Pancreas (tissue), 10 donors: ENCODE measurements at places on chromosomes 11 and 22.
A peak's percentile ranks its signal among the peaks of the same experiment; 100 is the strongest.

DNA sequence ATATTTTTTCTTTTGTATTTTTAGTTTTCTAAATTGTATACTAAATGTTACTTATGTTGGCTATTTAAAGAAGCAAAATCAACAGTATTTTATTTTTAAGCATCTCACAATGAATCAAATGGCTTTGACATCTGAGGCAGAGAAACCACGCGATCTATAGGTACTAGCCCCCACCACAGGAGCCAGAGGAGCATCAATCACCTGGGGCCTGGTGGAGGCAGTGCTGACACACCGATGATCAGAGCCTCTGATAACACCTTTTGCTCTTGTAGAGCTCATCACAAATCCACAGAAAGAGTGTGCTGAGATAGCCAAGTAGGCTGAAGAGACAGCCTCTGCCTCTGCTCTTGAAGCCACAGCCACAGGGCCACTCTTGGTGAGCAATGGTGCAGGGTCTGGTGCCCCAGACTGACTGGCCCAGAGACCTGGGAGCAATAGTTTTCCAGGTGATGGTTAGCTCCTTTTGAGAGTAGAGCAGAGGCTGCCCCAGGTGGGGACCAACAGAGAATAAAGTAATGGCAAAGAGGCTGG lies 25.2 kb downstream of the HIRA start:
- no peak for DNase-seq

- no peak for DNase-seq
Observed at GRCh38 chr22:22813126-22814075, 74.2 kb upstream of the IGLL5 start.

DNA sequence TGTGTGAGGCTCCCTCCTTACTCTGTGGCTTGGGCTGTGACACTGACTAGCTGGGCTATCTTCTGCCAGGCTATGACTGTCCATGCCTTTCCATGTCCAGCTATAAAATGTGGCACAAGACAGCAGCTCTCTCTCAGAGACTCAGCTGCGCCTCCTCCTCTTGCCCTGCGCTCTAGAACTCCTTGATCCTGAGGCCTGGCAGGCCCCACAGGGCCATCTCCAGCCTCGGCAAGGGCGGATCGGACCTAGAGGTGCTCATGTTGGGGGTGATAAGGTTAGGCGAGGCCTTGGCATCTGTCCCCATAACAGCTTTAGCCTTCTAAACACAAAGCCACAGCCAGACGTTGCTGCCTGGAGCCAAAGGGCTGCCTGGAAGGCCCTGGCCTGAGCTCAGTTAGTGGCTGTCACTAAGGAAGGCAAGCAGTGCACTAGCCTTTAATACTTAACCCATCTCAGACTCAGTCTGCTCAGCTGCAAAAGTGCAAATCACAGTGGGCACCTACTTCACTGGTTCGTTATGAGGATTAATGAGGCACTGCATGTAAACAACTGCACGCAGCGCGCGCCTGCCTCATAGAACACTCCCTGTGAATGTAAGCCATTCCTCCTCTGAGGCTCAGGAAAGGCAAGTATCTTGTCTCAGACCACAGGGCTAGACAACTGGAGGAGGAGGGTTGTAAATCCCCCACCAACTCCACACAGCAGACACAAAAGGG lies 1.2 kb downstream of the GUCD1 start:
- DNase-seq = peak; percentile 26

DNA sequence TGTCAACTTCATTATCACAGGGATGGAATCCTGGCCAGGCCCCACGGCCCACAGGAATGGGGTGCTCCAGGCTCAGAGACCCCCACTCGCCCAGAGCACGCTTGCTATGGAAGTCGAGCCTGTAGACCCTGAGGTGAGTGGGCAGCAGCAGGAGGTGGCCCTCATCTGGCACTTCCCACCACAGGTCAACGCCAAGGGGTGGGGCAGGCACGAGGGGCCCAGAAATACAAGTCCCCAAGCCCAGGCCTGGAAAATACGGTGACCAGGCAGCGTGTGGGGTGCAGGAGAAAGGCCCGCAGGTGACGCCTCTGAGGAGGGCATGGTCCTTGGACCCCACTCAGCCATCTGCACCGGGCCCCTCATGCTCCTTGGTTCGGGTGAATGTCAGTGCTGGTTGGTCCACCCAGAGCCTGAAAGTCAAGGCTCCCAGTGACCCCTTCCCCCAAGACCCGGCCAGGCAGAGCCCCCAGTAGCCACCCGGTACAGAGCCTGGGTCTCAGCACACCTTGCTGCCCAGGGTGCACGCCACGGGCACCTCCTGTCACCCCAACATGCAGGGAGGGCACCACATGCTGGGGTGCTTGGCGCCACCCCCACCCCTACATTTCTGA lies 2.4 kb downstream of the MOB2 start:
- DNase-seq = no peak

DNA sequence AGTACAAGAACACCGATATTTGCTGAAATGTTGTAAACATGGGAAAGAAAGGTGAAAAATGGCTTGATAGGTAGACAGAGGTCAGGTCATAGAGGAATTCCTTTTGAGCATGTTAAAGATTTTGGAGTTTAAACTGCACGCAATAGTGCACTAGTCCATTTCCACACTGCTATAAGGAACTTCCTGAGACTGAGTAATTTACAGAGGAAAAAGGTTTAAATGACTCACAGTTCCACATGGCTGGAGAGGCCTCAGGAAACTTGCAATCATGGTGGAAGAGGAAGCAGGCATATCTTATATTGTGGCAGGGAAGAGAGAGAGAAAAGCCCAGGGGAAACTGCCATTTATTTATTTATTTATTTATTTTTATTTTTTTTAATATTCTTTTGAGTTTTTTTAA lies 5.0 kb downstream of the OR10A5 start:
- DNase-seq = no peak

GRCh38 chr11:95584180-95584579 lies 205.4 kb downstream of the FAM76B start:
- DNase-seq = no peak

- DNase-seq = no peak
Observed at GRCh38 chr11:74707602-74708510, 23.4 kb downstream of the CHRDL2 start.

DNA sequence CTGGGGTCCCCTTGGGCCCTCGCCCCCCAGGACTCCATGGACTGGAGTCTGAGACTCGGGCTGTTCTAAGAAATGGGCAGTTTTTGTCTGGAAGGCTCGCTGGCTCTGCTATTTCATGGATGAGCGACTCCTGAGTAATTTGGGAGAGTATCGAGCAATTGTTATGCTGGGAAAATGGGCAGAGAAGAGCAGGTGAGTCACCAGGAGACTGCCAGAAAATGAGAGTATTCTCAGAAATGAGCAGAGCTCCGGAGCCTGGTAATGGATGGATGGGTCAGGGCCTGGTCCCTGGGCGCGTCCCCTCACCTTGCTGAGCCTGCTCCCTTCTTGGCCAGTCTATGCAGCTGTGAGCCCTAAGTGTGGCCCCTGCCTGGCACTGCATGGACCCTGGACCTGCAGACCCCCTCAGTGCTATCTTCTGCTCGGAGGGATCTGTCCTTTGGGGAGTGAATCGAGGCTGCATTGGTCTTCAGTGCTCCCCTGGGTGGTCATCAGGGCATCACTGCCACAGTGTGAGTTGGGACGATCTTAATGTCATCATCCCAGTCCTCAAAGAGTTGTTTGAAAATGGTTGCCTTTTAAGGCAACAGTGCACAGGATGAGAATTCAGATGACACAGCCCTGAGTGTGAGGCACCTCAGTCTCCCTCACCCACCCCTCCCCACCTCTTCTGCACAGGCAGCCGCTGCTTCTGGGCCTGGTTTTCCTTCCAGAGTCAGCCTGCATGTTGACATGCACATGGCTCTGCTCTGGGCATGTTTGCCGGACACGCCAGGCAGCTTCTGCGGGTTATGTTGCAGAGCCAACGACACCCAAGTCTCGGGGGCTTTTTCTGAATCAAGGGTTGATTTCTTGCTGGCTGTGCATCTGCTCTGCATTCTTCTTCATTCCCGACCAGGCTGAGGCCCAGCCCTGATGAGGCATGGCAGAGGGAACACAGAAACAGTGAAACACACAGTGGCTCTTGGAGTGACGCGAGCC lies 519.0 kb downstream of the TBC1D22A start:
- DNase-seq = no peak

DNA sequence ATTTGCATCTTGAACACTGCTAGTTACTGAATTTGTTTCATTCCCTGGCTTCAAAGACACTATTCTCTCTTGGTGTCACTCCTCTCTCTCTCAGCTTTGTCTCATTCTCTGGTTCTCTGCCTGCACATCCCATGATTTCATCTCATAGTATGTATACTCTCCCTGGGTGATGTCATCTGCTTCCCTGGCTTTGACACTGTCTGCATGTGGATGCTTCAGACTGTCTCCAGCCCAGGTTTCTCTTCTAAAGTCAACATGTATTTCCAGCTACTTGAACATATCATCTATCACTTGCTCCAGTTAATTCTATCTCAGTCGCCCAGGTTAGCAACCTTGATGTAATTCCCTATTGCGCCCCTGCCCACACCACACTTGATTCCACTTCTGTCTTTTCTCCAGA lies 9.3 kb upstream of the ACAT1 start:
- DNase-seq = no peak

DNA sequence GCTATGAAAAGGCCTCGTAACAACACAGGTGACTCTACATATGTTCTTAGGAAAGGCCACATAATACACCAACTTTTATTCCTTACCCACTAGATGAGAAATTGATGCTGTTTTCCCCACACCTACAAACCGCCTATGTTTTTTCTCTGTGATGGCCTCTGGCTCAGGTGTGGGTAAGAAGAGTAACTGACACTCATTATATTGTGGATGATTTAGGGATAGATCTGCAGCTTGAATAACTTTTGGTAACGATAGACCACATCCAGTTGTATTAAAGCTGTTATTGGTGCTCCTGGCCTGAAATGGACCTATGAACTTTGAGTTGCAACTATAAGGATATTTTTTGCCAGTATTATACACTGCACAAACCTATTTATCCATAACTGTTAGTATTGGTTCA lies 3.6 kb downstream of the LDHA start:
- no peak for DNase-seq

DNA sequence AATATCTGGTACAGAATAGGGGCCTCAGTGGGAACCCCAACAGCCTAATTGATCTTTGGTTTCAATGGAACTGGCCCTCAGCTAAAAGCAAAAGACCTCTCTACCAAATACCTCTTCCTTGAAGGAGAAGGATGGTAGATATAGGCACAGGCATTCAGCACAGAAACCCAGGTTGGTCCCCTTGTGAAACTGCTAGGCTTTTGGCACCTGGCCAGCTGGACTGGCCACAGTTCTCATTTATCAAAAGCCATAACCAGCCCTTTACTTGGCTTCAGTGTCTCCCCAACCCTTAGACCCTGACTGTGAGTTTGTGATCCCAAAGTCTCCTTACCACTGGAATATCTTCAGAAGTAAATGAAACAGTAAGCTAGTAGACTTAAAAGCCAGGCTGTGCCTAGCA lies 152.9 kb downstream of the TENM4 start:
- no peak for DNase-seq

- no peak for DNase-seq
Observed at GRCh38 chr11:101438126-101438525, 145.7 kb downstream of the TRPC6 start.

- no peak for DNase-seq
Observed at GRCh38 chr11:8068605-8069221, 12.3 kb upstream of the TUB start.

DNA sequence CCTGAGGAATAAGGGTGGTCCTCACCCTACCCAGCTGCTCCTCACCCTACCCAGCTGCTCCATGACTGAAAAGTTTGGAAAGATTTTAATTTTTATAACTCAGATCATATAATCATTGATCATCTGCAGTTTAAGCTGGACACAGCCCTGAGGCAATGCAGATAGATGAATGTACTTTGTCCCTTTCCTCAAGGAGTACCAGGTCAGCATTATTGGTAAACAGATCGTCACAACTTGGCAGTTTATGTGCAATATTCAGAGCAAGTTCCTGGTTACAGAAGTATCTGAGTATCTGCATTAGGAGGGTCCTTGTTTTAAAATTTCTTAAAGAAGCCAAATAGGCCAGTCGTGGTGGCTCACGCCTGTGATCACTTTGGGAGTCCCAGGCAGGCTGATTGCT lies 3.6 kb downstream of the TNRC6B start:
- DNase-seq = no peak

DNA sequence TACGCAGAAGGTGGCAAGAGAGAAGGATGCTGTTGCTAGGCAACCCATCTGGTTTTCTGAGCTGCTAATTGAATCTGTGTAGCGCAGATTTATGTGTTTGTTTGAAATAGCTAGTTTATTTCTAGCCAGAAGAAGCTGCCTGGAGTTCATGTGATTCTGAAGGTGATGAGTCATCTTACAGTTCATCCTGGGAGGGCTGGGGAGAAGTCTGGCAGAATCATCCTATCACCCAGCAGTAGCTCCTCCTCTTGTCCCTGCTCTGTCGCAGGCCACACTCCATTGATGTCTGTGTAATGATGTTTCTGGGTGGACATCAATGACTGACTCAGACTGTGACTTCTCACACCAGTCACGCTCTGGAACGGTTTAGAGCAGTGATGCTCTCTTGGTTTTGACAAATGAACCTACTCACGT lies 4.8 kb upstream of the FBXO7 start:
- peak; percentile 3 for DNase-seq

DNA sequence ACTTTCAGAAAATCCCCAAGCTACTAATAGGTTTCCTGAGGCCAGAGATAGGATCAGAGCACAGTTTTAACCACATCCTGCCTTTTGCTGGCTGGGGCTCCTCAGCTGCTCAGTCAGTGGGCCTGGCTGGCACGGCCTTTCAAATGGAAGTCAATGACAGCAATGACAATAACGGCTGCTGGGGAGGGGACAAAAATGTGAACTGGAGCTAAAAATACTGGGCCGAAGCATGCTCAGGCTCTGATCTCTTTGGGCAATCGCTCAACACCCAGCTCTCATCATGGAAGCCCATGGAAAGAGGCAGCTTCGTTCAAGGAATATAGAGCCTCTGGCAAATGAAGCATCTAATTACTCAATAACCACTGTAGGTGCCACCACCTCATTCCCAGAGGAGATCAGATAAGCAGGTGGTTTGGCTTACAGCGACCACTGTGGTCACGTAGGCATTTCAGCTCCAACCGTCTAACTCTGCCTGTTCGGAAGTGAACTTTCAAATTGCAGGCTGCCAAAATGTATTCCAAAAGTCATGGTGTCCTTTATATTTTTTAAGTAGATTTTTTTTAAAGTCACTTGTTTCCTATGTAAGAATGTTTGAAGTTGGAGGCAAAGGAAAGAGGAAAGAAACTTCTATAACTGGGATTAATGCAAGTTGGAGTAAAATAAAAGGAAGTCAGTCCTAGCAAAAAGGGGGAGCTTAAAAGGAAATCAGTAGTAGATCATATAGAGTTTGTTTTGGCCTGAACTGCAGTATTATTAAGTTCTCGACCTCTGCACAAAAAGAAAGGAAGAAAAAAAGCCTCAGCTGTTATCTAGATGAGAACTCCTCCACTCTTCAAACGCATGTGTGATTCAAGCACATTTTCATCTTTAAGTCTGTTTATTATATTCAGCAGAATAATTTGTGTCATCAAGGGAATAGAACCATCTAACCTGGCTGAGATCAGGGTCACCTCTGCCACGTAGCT lies 14.1 kb downstream of the WT1 start:
- no peak for DNase-seq
